Left renal pelvis (tissue), 4 donors: ENCODE measurements at places on chromosomes 3 and 15. TPM values are rescaled to one million over a fixed set of nuclear protein-coding genes. Genes with fewer than 3 reads are reported as not detected.

Gene ACTL6A
- polyA plus RNA-seq, result 121 TPM

Gene GNAI2
- 248 TPM for polyA plus RNA-seq

Gene ANKRD34C
- polyA plus RNA-seq, result 0.11 TPM

Gene EXD1
- polyA plus RNA-seq, result not detected

Gene GTF2E1
- 15.8 TPM for polyA plus RNA-seq

Gene FAM240A
- polyA plus RNA-seq, result not detected

Gene WDR49
- 1.6 TPM for polyA plus RNA-seq

Gene ZNF80
- not detected for polyA plus RNA-seq

Gene CHRNA3
- polyA plus RNA-seq, result 1.4 TPM

Gene SELENOS
- polyA plus RNA-seq, result 52.9 TPM

Gene FBXW12
- 0.62 TPM for polyA plus RNA-seq

Gene PROK2
- 0.53 TPM for polyA plus RNA-seq

Gene CATSPER2
- polyA plus RNA-seq, result 2.6 TPM

Gene TMEM202
- polyA plus RNA-seq, result not detected

Gene BNC1
- polyA plus RNA-seq, result 0.23 TPM

Gene DAZL
- not detected for polyA plus RNA-seq

DNA sequence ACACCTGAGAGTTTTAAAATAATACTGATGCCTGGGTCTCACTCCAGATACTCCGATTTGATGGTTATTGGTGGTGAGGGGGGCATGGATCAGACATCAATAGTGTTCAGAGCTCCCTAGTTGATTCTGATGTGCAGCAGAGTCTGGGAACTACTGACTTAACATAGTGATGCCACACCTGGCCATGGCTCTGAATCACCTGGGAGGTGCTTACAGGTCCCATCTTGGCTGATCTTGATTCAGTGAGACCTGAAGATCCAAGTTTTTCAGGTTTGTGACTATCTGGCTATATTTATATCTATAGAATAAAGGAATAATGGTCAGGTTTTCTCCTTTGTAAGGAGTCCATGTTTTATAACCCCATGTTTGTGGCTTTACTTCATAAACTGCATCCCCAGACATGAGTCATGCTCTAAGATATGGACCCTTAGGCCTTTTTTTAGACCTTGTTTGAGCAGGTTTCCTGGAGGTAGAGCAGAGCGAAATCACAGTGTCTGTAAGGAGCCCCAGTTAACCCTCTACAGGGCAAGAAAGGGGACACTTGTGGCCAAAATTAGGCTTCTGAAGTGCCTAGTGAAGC lies 101.4 kb downstream of the LARS2 start:
- DNase-seq, result no peak

GRCh38 chr3:156628836-156629618 lies 45.4 kb upstream of the TIPARP start:
- no peak for DNase-seq

GRCh38 chr3:171480526-171480925 lies 20.3 kb upstream of the TNIK start:
- DNase-seq, result no peak

GRCh38 chr3:125069452-125069851 lies 13.7 kb upstream of the HEG1 start:
- no peak for DNase-seq

DNA sequence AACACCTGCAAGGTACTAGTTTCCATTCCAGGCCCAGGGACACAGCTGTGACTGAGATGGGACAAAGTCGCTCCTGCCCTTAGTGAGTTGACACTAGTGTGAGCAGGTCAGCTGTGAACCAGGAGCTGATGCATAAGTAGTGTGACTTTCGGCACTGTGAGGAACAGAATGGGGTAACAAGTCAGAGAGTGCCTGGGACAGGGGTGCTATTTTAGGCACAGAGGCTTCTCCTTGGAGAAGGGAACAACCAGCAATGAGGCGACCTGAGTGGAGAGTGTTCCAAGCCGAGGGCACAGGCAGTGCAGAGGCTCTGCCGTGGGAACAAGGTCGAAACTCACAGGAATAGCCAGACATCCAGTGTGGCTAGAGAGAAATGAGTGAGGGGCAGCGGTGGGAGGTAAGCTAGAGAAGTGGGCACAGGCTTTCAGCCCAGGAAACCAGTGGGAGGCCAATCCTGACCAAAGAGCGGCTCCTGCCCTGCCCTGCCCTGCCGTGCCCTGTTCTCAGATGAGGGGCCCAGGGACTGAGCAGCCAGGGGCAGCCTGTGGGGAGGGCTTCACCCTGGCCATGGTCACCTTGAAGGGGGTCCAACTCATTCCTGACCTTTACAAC lies 14.2 kb downstream of the DNAH1 start:
- DNase-seq, result no peak

GRCh38 chr15:62879770-62880169 lies 162.8 kb upstream of the TPM1 start:
- DNase-seq, result no peak

GRCh38 chr3:79405183-79405582 lies 362.6 kb downstream of the ROBO1 start:
- no peak for DNase-seq

GRCh38 chr3:65829228-65829627 lies 209.5 kb downstream of the MAGI1 start:
- no peak for DNase-seq

DNA sequence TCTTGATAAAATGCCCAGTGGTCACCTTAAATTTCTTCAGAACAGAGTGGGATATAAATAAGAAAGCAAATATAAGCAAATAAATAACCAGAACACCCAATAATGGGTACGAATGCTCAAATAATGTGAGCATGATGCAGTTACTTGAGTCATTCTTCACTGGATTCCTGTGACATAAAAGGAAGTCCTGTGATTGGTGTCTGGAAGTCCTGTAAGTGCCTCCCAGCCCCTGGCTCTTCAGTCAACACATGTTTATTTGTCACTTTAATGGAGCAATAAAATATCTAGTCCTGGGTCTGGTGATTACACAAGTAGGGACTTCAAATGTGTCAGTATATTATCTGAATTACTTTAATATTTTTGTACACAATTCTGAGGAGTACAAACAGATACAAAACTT lies 30.4 kb downstream of the TMEM212 start:
- DNase-seq, result no peak

- peak; percentile 35 for DNase-seq
These were observed 917 bp downstream of the LNP1 start for GRCh38 chr3:100402256-100402655.

DNA sequence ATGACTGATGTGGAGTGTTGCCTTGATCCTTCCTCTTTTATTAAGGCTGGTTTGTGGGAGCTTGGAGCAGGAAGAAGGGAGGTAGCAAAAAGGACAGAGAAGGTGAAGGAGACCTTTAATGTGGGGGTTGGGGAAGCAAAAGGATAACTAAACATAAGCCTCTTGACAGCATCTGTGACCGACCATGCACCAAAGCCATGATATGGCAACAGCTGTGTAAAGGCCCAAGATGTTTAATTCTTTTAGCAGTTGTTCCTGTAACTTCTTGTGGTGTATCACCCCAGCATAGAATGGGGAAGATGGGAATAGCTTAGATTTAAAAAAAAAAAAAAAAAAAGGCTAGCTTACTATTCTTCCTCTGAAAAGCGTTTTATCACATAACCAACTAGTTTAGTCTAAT lies 194.7 kb downstream of the KLHL25 start:
- DNase-seq, result no peak

GRCh38 chr3:149600634-149601033 lies 57.2 kb downstream of the WWTR1 start:
- no peak for DNase-seq

- DNase-seq, result no peak
These were observed 70.4 kb downstream of the SSUH2 start for GRCh38 chr3:8574040-8574669.

GRCh38 chr15:69325456-69325971 lies 26.8 kb downstream of the PAQR5 start:
- DNase-seq, result no peak

- no peak for DNase-seq
These were observed 34.9 kb downstream of the CHAC1 start for GRCh38 chr15:40988156-40988555.

DNA sequence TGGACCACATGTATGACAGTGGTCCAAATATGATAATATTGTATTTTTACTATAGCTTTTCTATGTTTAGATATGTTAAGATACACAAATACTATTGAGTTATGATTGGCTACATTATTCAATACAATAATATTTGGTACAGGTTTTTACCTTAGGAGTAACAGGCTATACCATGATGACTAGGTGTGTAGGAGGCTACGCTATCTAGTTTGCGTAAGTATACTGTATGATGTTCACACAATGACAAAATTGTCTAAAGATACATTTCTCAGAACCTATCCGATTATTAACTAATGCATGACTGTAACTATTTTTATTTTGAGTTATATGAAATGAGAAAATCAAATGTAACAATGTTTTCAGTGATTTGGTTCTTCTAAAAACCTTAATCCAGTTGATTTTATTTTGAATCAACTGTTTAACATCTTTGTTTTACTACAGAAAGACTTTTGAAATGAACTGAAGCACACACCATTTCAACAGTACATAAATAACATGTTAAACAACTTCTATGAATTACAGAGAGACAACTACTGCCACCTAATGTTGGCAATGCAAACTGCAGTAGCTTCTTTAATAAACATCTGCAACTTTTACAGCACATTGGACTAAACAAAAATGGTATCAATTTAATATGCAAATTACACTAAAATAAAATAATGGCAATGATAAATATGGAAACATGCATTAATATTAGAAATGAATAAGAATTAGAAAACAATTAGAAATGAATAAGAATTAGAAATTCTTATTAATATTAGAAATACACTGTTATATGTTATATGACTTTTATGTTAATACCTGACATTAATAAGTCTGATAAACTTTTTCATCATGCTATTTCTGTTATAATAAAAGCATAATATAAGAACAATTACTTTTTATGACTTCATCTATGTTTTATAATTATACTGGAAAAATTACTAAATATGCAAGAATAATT lies 255.7 kb downstream of the MBNL1 start:
- peak; percentile 32 for DNase-seq

GRCh38 chr3:49804141-49805041 lies 1.3 kb downstream of the INKA1 start:
- no peak for DNase-seq

- no peak for DNase-seq
These were observed 184.4 kb downstream of the VGLL4 start for GRCh38 chr3:11459186-11459824.

DNA sequence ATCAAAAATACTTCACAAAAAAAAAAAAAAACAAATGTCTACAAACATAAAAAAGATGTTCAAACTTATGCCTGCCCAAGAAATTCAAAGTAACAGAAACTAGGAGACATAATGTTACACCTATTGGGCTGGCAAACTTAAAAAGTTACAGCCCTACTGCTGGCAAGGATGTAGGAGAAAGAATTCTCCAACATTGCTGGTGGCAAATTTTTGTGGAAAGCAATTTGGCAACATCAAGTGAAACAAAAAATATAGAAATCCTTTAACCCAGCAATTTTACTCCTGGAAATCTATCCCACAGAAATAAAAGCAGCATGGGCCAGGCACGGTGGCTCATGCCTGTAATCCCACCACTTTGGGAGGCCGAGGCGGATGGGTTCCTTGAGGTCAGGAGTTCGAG lies 73.2 kb downstream of the STAG1 start:
- no peak for DNase-seq

DNA sequence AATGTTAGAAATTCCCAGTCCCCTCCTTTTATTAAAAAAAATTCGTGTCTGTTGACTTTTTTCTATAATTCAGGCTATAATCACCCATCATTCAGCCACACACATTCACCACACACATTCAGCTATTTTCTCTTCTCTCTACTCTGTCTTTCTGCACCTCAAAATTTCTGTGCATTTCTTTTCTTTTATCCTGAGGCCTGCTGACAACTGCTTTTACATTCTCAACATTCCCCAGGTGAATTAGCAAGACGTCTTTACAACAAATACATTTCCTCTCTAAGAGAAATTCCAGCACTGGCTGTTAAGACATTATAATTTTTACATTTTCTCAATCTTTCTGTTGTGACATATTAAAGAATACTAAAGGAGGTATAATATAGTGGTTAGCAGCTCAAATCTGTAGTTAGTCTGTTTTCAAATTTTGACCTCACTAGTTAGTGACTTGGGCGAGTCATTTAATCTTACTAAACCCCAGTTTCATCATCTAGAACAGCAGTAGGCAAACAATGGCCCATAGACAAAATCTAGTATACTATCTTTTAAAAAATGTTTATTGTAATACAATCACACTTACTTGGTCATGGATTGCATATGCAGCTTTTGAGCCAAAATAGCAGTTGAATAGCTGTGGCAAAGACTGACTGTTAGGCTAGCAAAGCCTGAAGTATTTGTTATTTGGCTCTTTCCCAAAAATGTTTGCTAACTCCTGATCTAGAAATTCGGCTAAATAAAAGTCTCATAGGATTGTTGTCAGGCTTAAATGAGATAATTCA lies 350.7 kb downstream of the NSUN3 start:
- DNase-seq, result no peak

- no peak for DNase-seq
These were observed 727.1 kb upstream of the NAALADL2 start for GRCh38 chr3:174132006-174132405.

GRCh38 chr15:48802867-48803266 lies 8.0 kb downstream of the CEP152 start:
- DNase-seq, result no peak

- DNase-seq, result no peak
These were observed 167.2 kb downstream of the RBMS3 start for GRCh38 chr3:29447946-29448627.

- DNase-seq, result no peak
These were observed 521.6 kb downstream of the EPHA3 start for GRCh38 chr3:89628856-89629670.

- DNase-seq, result no peak
These were observed 11.3 kb downstream of the TMEM266 start for GRCh38 chr15:76070921-76071635.

- no peak for DNase-seq
These were observed 29.7 kb upstream of the SHC4 start for GRCh38 chr15:48993380-48993779.

DNA sequence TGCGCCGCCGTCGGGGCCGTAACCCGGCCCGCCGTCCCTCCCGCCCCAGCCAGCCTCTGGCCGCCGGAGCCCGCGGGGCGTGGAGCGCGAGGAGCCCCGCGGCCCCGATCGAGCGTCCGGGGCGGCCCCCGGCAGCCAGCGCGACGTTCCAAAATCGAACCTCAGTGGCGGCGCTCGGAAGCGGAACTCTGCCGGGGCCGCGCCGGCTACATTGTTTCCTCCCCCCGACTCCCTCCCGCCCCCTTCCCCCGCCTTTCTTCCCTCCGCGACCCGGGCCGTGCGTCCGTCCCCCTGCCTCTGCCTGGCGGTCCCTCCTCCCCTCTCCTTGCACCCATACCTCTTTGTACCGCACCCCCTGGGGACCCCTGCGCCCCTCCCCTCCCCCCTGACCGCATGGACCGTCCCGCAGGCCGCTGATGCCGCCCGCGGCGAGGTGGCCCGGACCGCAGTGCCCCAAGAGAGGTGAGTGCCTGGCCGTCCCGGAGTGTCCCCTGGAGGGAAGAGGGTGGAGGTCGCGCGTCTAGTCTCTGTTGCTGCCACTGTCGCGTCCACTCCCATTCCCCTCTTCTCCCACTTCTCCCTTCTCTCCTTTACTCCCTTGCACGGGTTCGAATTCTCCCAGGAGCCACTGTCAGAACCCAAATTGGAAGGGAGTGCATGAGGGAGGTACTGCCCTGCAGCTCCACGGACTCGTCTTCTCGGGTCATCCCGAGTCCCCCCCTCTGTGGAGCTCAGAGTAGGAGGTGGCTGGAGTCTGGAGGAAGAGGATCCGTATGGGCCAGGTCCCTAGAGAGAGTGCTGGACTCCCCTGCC lies 585 bp downstream of the CSK start:
- DNase-seq, result no peak

GRCh38 chr3:150697646-150698045 lies 6.1 kb downstream of the ERICH6 start:
- no peak for DNase-seq
